ENCODE measurements at places on chromosomes 6 and 20.

GRCh38 chr6:167894965-167895364 lies 68.3 kb downstream of the AFDN start:
- DNase-seq: no peak

DNA sequence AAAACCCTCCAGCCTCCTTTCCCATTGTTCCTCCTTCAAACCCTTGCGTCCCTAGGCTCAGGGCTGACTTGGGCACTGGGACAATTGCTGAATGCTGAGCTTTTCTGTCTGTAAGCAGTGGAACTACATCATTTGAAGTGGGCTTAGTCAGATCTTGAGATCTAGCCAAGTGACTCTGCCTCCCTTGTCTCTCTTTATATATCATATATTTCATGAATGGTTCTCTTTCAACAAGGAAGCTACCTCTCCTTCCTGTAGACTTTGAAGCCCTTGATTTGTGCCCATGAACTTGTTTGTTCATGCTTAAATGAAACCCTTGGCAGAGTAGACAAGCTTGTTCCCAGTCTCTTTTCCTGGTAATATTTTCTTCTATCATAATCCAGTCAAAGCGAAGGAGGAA lies 60.0 kb upstream of the KIF13A start:
- DNase-seq: no peak

DNA sequence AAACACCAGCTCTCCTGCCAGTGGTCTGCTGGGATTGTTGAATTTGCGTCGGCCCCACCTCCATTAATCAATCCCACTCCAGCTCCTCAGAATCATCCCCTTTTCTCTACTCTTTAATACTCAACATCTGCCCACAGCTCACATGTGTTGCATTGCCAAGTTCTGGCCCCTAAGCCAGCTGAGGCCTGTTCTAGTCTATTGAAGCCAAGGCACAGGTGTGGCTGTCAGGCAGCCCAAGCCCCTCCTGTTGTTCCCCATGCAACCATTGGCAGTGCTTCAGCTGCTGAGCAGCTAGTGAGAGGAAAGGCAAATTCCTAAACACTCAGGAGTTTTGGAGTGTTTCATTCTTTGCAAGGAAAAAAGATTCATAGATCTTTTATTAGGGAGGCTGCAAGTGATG lies 128.0 kb upstream of the NT5E start:
- DNase-seq: no peak

DNA sequence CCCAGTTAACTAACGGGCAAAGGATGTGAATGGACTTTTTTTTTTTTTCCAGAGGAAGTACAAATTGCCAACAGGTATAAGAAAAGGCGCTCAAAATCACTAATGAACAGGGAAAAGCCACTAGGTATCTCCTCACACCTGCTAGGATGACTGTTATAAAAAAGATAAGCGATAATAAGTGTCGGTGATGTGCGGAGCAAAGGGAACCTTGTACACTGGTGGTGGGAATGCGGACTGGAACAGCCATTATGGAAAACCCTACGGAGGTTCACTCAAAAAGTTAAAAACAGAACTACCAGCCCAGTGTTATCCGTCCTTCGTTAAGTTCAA lies 787 bp upstream of the RAB32 start:
- DNase-seq: no peak

DNA sequence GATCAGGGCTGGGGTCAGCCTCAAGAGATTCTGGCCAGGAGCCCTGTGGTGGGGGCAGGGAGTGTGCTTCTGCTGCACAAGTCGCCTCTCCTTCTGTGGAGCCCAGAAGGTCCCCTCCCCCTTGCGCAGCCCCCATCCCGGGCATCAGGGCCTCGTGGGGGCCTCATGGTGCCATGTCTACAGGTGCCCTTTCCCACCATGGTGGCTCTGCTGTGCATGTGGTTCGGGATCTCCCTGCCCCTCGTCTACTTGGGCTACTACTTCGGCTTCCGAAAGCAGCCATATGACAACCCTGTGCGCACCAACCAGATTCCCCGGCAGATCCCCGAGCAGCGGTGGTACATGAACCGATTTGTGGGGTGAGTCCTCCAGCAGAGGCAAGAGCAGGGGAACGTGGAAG lies 48.1 kb downstream of the TM9SF4 start:
- no peak for DNase-seq

- DNase-seq: no peak
These were observed 166.1 kb upstream of the OLIG3 start for GRCh38 chr6:137660296-137660731.

DNA sequence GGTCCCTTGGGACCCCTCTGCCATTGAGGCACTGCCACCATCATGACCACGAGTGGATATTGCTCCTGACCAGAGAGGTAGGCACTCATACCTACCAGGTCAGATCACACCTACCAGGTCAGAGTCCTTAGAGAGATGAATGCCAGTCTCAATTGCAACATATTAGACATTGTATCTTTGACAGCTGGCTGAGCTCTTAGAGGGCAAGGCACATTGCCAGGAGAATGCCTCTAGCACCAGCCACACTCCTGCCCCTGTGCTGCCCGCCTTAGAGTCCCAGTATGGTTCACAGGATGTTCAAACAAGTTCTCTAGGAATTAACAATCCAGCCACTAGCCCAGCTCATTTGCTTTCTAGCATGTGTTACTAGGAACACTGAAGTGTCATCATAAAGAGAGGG lies 65.9 kb downstream of the TMEM244 start:
- no peak for DNase-seq

GRCh38 chr6:68975064-68975463 lies 340.0 kb downstream of the ADGRB3 start:
- no peak for DNase-seq

- DNase-seq: no peak
These were observed 313.6 kb downstream of the ALDH8A1 start for GRCh38 chr6:134636186-134636799.

DNA sequence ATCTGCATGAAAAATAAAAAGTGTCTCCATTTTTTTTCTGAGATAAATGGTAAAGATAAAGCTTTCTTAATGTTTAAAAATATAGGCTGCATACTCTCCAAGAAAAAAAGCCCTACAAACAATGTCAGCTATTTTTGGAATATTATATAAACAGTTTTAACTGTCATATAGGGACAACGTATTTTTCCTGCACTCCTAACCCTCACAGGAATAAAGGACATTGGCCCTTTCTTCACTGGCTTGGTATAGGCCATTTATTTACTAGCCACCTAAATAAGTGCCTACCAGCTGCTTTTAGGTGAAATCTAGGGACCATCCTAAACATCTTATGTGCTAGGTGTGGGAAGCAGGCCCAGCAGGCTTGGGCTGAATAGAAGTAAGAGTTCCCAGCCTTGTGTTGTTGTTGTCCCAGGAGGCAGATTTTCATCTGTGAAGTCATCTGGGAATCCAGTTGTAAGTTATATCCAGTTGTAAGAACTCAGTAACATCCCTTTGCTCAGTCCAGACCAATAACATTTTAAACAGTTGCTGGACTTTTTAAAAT lies 21.3 kb downstream of the FOXO3 start:
- DNase-seq: no peak

DNA sequence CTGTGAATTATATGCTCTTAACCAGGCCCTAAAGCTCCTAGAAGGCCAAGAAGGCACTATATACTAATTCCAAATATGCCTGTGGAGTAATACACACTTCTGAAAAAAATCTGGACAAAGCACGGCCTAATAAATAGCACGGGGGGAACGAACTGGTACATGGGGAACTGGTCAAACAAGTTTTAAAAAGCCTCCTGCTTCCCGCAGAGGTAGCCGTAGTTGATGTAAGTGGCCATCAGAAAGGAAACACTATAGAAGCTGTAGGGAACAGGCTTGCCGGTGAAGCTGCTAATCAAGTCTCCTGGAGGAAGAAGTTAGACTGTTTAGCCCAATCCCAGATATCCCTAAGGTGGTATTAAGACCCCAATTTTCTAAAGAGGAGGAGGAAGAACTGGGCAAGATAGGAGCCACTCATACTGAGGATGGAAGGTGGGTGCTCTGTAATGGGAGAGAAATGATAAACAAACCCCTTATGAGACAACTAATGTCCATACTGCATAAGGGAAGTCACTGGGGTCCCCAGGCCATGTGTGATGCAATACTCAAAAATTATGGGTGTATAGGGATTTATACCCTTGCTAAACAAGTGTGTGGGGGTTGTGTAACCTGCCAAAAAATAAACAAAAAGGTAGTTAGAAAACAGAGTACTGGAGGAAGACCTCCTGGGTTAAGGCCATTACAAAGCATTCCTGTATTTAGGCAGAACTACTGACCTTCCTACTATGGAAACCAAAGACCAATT lies 27.1 kb upstream of the ZNF318 start:
- DNase-seq: no peak

GRCh38 chr6:90480666-90481065 lies 106.2 kb downstream of the MAP3K7 start:
- no peak for DNase-seq

DNA sequence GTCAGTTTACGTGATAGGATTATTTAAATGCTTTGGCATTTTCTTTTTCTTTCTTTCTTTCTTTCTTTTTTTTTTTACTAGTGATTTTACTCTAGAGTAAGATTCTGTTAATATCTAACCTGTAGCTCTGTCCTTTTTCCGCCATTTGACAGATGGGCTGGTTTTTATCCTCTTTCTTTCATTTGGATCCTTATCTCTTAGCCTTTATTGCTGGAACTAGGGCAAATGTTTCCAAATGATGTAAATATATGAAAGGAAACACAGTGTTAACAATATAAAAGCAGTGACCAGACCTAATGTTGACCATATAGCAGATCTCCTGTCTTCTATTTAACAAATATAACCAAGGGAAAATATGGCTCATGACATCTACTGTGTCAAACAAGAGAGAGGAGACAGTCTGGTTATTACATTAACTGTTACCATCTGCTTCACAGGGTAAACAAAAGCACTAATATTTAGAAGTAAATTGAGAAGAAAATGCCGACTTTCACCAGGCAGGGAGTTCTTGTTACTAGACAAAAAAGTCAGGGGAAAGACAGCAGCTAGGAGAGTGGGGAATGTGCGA lies 59.8 kb upstream of the GCLC start:
- no peak for DNase-seq

GRCh38 chr6:40077736-40078135 lies 143.5 kb upstream of the MOCS1 start:
- DNase-seq: no peak

DNA sequence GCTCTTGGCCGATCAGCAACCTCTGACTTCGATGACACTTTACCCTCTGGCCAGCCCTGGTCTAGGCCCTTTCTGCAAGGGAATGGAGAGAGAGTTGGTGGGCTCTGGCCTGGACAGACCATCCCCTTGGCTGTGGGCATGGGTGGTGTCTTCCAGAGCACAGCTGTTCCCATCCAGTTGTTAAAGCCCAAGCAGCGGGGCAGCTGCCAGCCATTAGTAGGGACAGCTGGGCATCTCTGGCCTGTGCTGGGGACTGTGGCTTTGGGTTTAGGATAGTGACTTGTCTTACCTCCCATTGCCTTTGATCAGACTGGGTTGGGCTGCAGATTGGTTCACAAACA lies 2.8 kb downstream of the CDC25B start:
- DNase-seq: no peak

GRCh38 chr6:114592506-114592905 lies 249.7 kb upstream of the HS3ST5 start:
- no peak for DNase-seq

DNA sequence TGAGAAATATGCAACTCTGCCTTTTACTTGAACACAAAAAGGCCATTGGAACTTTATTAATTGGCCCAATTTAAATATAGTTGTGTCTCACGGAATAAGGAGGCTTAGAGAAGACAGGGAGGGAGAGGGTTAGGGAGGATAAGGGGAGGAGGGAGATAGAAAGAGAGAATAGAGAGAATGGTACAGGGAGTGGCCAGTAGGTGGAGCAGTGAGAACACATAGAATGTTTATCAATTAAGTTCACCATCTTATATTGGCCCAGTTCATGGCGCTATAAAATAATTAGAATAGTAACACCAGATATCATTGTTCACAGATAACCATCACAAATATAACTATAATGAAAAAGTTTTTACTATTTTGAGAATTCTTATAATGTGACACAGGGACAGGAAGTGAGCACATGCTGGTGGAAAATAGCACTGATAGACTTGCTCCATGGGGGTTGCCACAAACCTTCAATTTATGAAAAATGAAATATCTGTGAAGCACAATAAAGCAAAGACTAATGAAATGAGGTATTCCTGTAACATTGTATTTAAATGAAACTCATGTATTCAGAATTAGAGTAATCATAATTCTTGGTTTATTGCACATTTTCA lies 374.1 kb upstream of the MANEA start:
- peak; percentile 6 for DNase-seq

- no peak for DNase-seq
These were observed 20.7 kb upstream of the CGA start for GRCh38 chr6:87115402-87116135.

GRCh38 chr20:41627611-41628244 lies 9.6 kb upstream of the CHD6 start:
- no peak for DNase-seq

DNA sequence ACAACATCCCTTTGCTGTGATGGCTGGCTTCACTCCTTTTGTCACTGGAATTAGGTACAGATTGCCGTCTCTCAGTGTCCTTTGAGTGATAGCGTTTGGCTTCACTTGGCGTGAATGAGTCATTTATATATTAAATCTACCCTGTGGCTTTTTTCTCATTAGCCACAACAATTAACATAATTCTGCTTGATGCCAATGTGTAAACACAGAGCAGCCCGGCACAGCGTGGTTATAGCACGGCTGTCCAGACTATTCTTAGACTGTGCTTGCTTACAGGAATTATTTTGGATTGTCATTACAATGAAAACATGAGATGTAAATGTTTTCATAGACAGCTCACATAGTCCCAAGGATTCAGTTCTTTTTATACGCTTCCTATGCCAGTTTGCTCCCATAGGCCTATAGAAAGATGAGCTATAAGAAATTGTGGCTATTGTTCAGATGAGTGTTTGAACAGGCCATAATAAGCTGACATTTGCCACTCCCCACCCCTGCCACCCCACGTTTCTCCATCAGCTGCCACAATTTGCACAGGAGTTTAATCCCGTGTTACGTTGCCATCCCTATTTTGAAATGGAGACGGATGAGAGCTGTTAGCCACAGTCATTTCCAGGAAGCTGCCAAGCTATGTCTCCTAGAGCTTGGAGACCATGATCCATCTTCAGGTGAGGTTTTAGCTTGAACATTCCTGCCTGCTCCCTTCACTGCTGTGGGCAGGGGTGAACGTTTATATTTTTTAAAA lies 65.9 kb downstream of the PPP1R14C start:
- DNase-seq: no peak

DNA sequence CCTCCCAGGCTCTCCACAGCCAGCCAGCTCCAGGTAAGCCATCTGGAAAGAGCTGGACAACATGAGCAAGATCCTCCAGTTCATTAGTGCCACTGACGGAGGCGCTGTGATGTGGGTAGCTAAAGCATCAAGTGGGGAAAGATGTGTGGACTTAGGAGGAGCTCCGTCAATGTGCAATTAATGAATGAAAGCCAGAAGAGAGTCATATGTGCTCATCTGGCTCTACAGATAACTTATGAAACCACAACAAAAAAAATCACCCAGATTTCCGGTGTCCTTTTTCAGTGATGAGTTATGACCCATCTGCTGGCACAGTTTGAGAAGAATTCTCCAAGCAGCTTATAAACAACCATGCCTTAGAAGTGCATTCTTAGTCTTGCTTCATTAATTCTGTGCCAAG lies 311.7 kb upstream of the PLCB4 start:
- no peak for DNase-seq

Measured in endothelial cell of umbilical vein (primary cell).